ENCODE measurements at places on chromosomes 2 and 18. TPM values are rescaled to one million over a fixed set of nuclear protein-coding genes. Genes with fewer than 3 reads are reported as not detected.

CD207 gene
- not detected for total RNA-seq

SPR gene
- 144 TPM for total RNA-seq

LYPD6 gene
- 0.07 TPM for total RNA-seq

HTR2B gene
- not detected for total RNA-seq

MOB1A gene
- total RNA-seq = 86.2 TPM

ZNF396 gene
- total RNA-seq = 0.64 TPM

PAIP2B gene
- 0.23 TPM for total RNA-seq

SCN7A gene
- not detected for total RNA-seq

CAMKMT gene
- 5.3 TPM for total RNA-seq

SP140 gene
- total RNA-seq = not detected

CNGA3 gene
- total RNA-seq = 0.06 TPM

IL36G gene
- not detected for total RNA-seq

FEV gene
- not detected for total RNA-seq

RANBP2 gene
- total RNA-seq = 11.5 TPM

EML6 gene
- 1.00 TPM for total RNA-seq

CGREF1 gene
- total RNA-seq = 7.3 TPM

PASK gene
- 6.3 TPM for total RNA-seq

AP1S3 gene
- 29.0 TPM for total RNA-seq

KLHL30 gene
- total RNA-seq = 0.13 TPM

TMEM169 gene
- total RNA-seq = 0.38 TPM

CFAP65 gene
- total RNA-seq = 0.32 TPM

RSAD2 gene
- 0.19 TPM for total RNA-seq

CCDC195 gene
- total RNA-seq = not detected

TWSG1 gene
- 16.4 TPM for total RNA-seq

WDR75 gene
- total RNA-seq = 23.9 TPM

STK16 gene
- total RNA-seq = 27.7 TPM

HOXD13 gene
- 0.15 TPM for total RNA-seq

Data from A549 treated with RU486 at 1 μM for 4 hours (cell line).